Stimulated activated CD4-positive, alpha-beta T cell treated with anti-CD3 and anti-CD28 coated beads, Interleukin-1b, Interleukin-23, amount 100 ng/mL, for 48 hours (primary cell): ENCODE measurements at places on chromosomes 12 and 14.

GRCh38 chr14:68390741-68391140 is 402.1 kb downstream of the ZFP36L1 start:
- no peak for DNase-seq

- DNase-seq = no peak
Measured at GRCh38 chr12:4763549-4763948, 43.3 kb downstream of the GALNT8 start.

GRCh38 chr12:62640910-62641448 is 174.4 kb downstream of the MON2 start:
- DNase-seq = peak; percentile 59

- DNase-seq = peak; percentile 67
Measured at GRCh38 chr14:23559010-23559925, 3.2 kb downstream of the THTPA start.

DNA sequence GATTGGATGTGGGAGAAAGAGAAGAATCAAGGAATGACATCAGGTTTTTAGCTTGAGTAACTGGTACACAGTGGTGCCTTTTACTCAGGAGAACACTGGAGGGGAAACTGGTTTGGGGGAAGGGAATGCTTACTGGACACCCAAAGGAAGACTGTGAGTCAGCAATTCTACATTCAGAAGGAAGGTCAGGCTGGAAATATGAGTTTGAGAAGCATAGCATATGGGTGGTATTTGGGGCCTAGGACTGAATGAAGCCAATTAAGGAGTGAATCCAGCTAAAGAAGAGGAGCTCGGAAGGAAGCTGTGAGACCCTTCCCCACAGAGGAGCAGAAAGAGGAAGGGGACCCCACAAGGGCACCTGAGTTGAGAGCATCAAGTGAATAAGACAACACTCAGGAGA is 35.4 kb downstream of the DMAC2L start:
- DNase-seq = no peak

- DNase-seq = no peak
Measured at GRCh38 chr14:74616996-74617700, 5.1 kb upstream of the LTBP2 start.

DNA sequence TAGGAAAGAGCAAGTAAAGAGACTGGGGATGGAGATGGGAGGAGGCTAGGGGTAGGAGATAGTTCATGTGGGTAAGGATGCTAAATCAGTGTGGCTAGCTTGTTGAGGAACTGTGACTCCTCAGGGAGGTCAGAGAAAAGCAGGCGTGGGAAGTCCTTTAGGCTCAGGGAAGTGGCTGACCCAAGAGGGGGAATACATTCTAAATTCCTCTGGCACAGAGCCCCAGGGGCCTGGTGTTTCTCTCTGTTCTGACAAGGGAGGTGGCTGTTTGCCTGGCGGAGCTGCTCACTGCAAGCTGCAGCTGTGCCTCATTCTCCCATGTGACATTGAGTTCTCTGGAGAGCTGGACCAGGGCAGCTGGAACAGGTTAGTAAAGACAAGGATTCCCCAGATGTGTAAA is 152.2 kb upstream of the SLC38A2 start:
- DNase-seq = no peak

- DNase-seq = no peak
Measured at GRCh38 chr14:52481864-52482263, 70.4 kb downstream of the TXNDC16 start.

GRCh38 chr12:106291342-106291741 is 11.2 kb upstream of the TCP11L2 start:
- DNase-seq = no peak

DNA sequence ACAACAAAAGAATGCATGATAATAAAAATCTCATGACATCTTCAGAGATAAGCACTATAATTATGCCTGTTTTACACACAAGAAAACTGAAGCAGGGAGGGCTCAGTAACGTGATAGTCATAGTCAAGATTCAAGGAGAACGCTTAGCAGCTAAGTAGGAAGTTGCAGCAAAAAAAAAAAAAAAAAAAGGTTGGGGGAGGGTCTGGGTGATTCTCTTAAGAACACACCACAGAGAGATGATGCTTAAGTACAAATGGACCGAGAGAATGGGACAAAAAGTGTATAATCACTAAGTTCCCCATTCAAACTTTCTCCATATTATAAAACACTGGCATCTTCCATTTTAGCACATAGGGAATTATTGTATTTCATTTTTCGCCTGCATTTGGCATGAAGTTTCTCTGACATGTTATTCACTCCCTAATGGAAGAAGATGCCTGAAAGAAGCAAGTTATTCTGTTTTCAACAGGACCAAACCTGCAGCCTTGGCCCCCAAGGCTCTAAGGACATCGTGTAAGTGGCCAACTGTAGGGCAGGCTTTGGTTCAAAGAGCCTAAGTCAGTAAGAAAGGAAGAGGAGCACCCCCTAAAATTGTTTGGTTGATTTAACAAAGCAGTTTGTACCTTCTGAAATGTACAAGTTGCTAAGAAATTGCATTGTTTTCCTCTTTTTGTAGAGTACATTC is 142.9 kb upstream of the TMPO start:
- DNase-seq = no peak

- DNase-seq = no peak
Measured at GRCh38 chr14:54381821-54382220, 15.0 kb upstream of the CDKN3 start.

DNA sequence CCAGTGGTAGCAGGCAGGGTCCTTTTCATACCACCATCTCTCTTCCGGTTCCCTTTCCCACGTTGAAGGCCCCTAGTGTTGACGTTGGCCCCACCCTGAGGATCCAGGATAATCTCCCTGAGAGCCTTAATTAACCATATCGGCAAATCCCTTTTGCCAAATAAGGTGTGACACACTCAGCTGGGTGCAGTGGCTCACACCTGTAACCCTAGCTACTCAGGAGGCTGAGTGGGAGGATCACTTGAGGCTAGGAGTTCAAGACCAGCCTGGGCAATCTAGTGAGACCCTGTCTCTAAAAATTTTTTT is 2.8 kb upstream of the TMEM119 start:
- DNase-seq = no peak

DNA sequence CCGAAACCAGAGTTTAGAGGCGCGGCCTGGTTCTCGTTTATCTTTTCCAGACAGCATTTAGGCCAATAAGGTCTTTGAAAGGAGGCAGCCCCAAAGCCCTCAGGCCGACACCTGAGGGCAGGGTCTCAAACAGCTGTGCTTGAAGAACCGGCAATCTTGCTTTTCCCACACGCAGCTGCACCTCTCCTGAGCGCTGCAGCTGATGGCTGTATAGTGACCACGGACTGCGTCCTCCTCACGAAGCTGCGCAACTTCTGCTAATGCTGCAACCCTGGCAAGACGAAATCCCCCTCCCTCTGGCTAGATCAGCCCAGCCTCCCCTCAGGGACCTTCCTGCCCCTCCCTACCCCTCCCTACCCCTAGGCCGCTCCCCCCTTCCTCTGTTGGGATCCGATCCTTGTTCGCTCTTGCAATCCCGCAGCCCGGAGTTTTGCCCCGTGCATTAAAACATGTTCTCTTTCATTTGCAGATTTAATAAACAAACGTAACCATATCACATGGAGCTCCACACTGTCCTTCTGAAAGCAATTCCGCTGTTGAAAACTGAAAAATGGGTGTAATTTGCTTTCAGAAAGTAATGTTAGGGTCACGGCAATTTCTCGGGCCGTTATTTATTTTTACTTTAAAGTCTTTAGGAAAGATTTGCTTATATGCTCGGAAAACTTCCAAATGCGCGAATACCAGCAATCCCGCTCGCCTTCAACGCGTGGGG is 4.8 kb upstream of the PAX9 start:
- no peak for DNase-seq

GRCh38 chr14:105917933-105918436 is 391.6 kb downstream of the TMEM121 start:
- DNase-seq = no peak
